LHCN-M2 (cell line): ENCODE measurements at places on chromosomes 5 and 9.

DNA sequence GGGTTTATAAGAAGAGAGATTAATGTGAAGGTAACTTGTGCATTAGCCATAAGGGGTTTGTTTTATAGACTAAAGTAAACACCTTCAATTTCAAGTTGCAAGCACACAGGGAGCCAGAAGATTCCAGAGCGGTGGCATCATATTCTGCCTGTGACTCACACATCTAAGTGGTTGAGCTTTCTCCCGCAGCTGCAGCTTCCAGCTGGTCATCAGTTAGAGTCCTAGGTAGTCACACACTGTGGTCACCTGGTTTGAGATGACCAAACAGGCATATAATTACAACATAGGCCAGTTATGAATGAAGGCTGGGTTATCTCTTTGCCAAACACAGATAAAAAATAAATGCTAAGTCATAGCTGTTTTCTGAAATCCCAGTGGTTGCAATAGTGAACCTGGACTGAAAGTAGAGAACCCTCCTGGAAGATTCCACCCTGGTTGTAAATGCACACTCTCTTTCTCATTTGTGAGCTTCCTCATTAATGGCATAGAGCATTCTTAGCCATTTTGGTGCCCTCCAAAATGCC is 171.3 kb downstream of the GDNF start:
- DNase-seq: peak; percentile 99

DNA sequence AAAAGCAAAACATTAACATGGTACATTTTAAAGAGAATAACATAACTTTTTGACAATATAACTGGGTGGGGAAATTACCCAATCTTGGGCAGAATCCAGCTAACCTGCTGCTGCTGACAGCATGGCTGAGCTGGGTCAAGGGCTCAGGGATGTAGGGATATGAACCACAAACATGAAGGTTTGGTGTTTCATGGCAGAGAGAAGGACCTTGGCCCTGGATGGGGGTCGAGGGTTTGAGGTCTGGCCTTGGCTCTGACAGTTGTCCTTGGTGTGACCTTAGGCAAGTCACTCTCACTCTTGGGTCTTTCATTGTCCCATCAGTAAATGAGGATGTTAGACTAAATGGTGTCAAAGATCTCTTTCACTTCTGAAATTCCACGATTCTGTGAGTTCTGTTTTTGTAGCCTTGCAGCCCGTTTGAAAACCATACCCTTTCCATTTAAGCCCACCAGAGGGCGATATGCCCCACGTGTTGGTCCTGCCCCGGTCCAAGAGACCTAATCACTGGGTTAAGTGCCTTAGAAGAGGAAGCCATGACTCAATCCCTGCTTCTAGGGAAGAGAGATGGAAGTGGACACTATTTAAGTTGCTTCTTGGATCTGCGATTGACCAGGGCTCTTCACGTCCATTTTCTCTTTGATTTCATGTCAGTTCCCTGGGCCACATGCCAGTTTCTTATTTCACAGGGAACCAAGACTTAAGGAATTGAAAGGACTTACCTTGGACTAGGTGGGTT is 56.8 kb upstream of the TEX48 start:
- peak; percentile 82 for DNase-seq

- no peak for DNase-seq
Observed at GRCh38 chr5:136028090-136028489, 698 bp upstream of the TGFBI start.

- peak; percentile 89 for DNase-seq
Observed at GRCh38 chr5:672329-673160, 20.6 kb downstream of the TPPP start.

DNA sequence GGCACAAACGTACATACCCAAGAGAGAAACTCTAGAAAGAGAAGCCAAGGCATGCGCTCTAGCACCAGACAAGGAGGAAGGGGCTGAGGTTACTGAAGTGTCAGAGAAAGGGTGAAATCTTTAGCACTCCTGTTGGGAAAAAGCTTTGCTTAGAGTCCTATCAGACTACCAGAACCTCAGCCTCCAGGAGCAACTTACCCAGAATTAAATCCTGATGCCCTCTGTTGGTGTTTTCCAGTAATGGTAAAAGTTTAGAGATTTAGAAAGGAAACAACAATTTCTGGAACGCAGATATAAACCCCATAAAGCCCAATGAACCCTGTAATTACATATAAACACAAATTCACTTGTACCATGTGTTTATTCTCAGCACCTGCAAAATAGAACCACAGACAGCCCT is 33.2 kb upstream of the ASTN2 start:
- DNase-seq: peak; percentile 20
